Esophagus squamous epithelium (tissue), 5 donors: ENCODE measurements at places on chromosomes 5 and 9.

- no peaks in the 10 kb centered on the region for H3K36me3 ChIP-seq
- no peak overlapping the region for H3K4me3 ChIP-seq
- no peaks in the 10 kb centered on the region for H3K4me1 ChIP-seq
Measured at GRCh38 chr9:135332516-135332915, 147.1 kb upstream of the PPP1R26 start.

DNA sequence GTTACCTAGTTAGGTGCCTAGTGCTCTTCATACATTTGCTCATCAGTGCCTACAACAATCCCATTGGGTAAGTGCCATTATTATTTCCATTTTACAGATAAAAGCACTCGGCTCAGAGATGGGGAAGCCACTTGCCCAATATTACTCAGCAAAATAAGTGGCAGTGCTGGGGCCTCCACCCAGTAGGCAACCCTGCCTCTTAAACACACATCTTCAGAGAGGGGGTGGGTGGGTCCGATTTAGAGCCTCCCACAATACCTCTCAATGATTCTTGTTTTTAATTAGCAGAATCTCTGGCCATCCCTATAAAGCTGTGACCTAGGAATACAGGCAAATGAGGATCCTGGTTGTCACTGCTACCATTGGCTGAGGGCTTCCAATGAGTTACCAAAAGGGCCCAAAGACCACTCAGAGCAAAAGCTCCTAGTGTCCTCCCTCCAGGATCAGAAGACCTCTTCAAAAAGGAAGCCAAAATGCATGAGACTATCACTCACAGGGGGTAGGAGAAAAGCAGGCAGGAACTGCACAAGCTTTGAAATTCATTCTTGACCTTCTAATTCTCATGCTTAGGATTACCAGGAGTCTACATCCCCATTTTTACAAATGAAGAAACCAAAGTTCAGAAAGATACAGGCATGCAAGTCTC is 36.1 kb upstream of the UBE2D2 start:
- H3K27me3 ChIP-seq: no peaks in the 10 kb centered on the region
- H3K27ac ChIP-seq: peak overlapping the region; percentile 55
- H3K36me3 ChIP-seq: no peaks in the 10 kb centered on the region
- H3K4me3 ChIP-seq: no peak overlapping the region
- DNase-seq: no peak

DNA sequence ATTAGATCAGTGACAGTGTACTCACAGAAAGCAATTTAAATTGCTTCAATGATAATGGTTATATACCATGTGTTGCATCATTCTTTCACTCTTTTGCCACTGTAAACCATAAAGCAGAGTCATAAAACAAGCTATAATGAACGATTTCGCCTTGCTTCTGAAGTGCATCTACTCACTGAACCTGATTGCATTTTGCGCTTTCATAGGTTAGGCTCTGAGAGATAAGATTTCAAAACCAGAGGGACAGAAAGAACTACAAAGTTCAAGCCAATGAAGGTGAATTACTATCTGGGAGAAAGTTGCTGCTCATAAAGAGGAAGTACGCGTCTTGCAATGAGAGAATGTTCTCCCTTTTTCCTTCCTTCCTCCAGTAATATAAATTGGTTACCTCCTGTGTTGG is 412.7 kb downstream of the CETN3 start:
- H3K4me1 ChIP-seq: no peaks in the 10 kb centered on the region
- no peaks in the 10 kb centered on the region for H3K27me3 ChIP-seq
- no peak overlapping the region for H3K4me3 ChIP-seq
- DNase-seq: no peak
- no peak overlapping the region for H3K27ac ChIP-seq

DNA sequence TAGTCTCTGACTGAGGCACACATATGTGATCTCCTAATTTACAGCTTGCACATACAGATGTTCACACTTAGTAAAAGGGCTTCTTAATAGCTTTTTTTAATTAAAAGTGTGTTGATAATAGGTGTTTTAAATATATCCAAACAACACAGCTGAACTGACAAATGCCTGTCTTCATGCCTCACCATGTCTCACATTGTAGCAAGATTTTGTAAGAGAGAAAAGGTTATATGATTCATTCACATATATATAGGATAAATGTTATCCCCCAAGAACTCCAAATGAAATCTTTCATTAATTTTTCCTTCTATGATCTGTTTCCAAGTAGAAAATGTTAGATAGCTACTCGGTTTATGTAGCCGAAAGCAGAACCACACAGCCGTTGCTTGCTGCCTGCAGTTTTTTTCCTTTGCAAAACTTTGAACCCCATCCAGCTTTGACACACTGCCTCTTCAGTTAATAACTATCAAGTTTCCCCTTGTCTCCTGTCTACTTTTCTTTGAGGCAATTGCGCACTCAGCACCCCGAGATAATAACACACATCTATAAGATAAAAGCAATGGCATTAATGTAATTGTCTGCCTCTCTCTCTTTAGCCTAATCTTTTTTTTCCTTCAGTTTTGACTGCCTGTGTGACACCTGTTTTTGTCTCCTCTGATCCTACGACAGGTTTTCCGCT is 299.2 kb downstream of the BNC2 start:
- peaks cover 7% of the 10 kb centered on the region for H3K4me1 ChIP-seq
- no peak overlapping the region for H3K27ac ChIP-seq
- H3K27me3 ChIP-seq: no peaks in the 10 kb centered on the region
- H3K36me3 ChIP-seq: no peaks in the 10 kb centered on the region

DNA sequence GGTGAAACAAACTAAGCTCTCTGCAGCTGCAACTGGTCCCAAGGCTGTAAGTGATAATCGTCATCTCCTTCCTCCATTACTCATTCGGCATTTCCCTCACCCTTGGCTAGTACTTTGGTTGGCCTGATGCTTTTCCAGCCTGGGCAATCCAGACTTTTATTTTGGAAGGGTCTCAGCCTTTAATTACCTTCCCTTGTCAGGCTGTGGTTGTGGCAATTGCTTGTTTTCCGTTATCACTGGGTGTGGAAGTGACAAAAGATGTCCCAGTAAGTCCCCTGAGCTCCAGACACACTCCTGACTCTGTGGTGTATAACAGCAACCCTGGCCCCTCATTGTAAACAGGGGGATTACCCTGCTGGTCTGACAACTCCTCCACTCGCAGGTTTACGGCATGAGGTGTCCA is 6.3 kb upstream of the FAF2 start:
- H3K4me1 ChIP-seq: peaks cover 3% of the 10 kb centered on the region
- DNase-seq: no peak
- H3K36me3 ChIP-seq: no peaks in the 10 kb centered on the region
- H3K27me3 ChIP-seq: no peaks in the 10 kb centered on the region

- no peaks in the 10 kb centered on the region for H3K4me1 ChIP-seq
- peaks cover 20% of the 10 kb centered on the region for H3K27me3 ChIP-seq
- no peak overlapping the region for H3K27ac ChIP-seq
- DNase-seq: no peak
Measured at GRCh38 chr5:6488021-6488420, 39.4 kb downstream of the UBE2QL1 start.

- no peak for DNase-seq
- H3K27me3 ChIP-seq: no peaks in the 10 kb centered on the region
- H3K36me3 ChIP-seq: no peaks in the 10 kb centered on the region
- no peak overlapping the region for H3K4me3 ChIP-seq
- H3K27ac ChIP-seq: no peak overlapping the region
- no peaks in the 10 kb centered on the region for H3K4me1 ChIP-seq
Measured at GRCh38 chr5:9419794-9420193, 126.1 kb downstream of the SEMA5A start.

- no peaks in the 10 kb centered on the region for H3K4me1 ChIP-seq
- no peak for DNase-seq
- peaks cover 7% of the 10 kb centered on the region for H3K36me3 ChIP-seq
- H3K4me3 ChIP-seq: no peak overlapping the region
Measured at GRCh38 chr5:172953776-172954675, 5.2 kb upstream of the RPL26L1 start.

GRCh38 chr5:1840741-1841521 is 39.7 kb downstream of the NDUFS6 start:
- no peaks in the 10 kb centered on the region for H3K4me1 ChIP-seq
- H3K27me3 ChIP-seq: no peaks in the 10 kb centered on the region
- no peak for DNase-seq
- no peak overlapping the region for H3K4me3 ChIP-seq

DNA sequence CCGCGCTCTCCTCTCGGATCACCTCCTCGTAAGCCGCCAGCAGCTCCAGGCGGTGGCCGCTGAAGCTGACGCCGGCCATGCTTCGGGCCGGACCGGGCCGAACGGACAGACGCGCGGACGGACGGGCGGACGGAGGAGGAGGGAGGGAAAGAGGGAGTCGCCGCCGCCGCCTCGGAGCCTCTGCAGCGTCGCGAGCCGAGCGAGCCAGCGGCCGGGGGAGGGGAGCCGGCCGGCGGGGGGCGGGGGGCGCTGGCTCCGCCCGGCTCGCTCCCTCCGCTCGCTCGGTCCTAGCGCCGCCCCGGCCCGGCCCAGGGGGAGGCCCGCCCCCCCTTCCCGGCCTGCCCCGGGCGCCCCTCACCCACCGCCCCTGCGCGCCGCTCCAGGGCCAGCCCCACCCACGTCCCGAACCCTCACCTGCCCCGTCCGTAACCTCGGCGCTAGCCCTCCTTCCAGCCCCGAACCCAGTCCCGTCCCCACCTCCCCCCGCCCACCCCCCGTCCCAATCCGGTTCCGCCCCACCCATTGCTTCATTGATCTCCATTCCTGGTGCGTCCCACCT is at the start of gene DBN1:
Gene DBN1 (minus strand): TSS at position 192 of the 559 bp plus-strand sequence. CDS start 113 bp downstream, at position 79.
- H3K4me1 ChIP-seq: peaks cover 96% of the 10 kb centered on the region
- H3K4me3 ChIP-seq: peak within 1 kb of the TSS; percentile 70
- no peaks in the 10 kb centered on the region for H3K36me3 ChIP-seq
- DNase-seq: no peak

- H3K4me1 ChIP-seq: no peaks in the 10 kb centered on the region
- H3K27ac ChIP-seq: no peak overlapping the region
- H3K27me3 ChIP-seq: no peaks in the 10 kb centered on the region
Measured at GRCh38 chr5:41246376-41246775, 33.0 kb upstream of the C6 start.

DNA sequence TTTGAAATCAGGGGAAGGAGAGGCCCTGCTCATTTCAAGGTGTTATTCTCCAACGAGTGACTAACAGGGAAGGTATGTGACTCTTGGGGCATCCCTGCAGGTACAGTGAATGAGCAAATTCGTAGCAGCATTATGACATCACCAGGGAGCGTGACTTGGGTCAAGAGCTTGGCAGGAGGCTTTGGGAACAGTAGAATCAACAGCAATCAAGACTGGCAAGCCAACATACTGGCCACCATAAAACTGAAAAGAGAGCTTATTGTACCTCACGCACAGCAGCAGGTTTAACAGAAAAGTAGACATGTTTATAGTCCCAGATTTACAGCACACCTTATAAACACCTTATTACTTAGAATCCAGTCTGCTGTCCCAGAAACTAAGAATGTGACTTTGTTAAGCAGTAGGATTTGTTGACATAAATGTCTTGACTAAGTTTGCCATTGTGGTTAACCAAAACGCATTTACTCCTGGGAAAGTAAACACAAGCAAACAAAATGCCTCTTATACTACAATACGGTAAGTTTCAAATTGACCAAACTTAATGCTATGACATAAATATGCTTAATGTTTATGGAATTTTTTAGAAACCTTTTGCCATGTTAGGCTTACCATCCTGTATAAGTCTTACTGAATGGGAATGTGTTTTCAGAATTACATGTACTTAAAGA is 297.8 kb downstream of the NPR3 start:
- H3K4me1 ChIP-seq: no peaks in the 10 kb centered on the region
- H3K27me3 ChIP-seq: no peaks in the 10 kb centered on the region
- H3K36me3 ChIP-seq: no peaks in the 10 kb centered on the region
- H3K4me3 ChIP-seq: no peak overlapping the region
- no peak for DNase-seq
- no peak overlapping the region for H3K27ac ChIP-seq

- H3K36me3 ChIP-seq: no peaks in the 10 kb centered on the region
- peak overlapping the region; percentile 90 for H3K27ac ChIP-seq
- DNase-seq: no peak
- H3K4me1 ChIP-seq: peaks cover 84% of the 10 kb centered on the region
- no peak overlapping the region for H3K4me3 ChIP-seq
Measured at GRCh38 chr5:172659909-172660628, 19.0 kb downstream of the NEURL1B start.
